ENCODE measurements at places on chromosomes 3 and 15.

DNA sequence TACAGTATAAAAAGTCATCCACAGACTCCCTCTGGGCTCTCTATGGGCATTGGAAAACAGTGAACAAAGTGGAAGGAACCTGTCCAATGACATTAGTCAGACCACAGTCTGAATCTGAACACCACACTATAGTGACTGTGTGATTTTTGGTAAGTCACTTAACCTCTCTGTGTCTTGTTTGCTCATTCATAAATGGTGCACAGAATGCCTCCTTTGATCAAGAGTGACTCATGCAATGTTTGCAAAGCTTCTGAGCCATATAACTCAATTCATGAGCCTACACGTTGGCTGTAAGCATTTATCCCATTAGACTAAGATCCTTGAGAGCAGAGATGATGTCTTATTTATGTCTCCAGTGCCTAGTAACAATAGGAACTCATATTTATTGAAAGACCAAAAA lies 46.7 kb downstream of the SV2B start:
- DNase-seq: no peak

DNA sequence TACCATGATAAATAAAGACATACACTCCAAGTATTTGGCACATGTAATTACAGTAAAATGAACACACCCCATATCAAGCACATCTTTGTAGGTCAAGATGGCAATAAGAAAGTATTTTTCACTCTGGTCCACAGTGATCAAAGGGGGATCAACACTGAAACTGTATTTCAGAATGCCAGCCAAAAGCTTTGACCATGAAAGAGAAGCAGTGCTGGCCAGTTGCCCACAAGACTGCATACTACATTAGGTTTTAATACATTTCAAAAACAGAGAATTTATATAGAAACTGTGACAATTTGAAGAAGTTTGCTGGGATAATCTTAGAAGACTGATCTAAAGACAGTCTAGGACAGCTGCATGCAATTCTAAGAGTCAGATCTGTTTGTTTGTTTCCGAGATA lies 1035.3 kb downstream of the FHIT start:
- no peak for DNase-seq

DNA sequence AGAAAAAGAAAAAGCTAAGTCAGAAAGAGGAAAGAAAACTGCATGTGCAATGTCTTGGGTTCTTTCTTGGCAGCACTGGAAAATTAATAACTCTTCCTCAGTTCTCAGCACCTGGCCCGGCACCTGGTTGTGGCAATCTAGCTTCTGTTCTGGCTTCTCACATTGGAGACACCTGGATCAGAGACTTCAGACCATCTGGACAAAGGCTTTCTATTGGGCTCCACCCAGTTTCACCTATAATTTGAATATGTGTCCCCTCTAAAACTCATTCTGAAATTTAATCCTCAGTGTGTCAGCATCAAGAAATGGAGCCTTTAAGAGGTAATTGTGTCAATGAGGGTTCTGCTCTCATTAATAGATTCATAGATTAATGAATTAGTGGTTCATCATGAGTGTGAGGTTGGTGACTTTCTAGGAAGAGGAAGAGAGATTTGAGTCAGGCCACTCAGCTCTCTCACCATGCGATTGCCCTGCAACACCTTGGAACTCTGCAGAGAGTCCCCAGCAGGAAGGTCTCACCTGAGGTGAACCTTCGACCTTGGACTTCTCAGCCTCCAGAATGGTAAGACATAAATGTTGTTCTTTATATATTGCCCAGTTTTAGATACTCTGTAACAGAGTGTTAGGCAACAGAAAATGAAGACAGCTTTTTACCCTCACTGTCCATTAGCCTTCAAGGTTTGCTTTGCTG lies 679.9 kb downstream of the NTRK3 start:
- DNase-seq: no peak

DNA sequence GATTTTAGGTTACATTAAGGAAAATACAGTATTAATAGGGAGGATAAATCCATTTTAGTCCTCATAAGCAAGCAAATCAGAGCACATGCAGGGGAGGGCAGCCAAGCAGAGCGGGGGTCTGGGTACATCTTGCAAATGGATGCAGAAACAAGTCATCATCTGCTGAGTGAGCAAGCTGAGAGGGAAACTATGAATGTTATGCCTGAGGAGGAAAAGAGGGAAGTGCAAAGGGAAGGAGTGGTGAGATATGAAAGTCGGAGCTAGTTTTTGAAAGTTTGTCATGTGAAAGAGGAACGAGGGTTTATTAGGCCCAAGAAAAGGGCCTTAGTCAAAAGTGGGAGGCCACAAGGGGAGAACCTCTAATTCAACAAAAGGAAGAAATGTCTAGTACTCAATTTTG lies 15.4 kb downstream of the PTX3 start:
- DNase-seq: no peak

DNA sequence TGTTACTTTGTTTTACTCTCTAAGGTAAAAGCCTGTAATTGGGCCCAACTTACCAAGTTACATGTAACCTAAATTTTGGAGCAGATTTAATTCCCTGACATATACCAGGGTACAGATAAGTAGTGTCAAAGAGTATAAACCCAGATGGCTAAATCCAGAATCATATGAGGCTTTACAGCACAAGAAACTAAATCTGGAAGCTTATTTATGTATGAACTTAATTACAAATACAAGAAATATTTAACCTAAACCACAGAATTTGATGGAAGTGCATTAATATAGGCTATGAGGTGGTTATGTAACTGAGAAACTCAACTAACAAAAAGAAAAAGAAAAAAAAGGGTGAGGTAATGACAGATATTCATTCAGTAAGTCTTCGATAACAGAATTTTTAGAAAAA lies 930.2 kb upstream of the ALCAM start:
- no peak for DNase-seq

- DNase-seq: no peak
Measured at GRCh38 chr3:170425491-170426239, 7.0 kb downstream of the CLDN11 start.

DNA sequence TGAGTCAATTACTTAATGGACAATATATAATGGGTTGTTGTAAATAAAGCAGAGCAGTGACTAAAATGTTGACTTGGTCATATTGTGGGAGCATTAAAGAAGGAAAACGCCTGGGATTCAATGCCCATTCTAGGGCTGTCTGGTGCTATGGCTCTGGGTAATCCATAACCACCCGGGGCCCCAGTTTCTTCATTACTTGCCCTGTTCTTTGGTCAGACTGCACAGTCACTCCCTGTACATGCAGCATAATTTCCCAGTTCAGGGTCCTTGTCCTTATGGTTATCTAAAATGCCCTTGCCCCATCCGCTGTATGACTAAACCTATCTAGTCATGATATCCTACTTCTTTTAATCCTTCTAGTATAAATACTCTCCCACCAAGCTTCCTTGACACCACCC lies 27.5 kb upstream of the DENND4A start:
- no peak for DNase-seq

DNA sequence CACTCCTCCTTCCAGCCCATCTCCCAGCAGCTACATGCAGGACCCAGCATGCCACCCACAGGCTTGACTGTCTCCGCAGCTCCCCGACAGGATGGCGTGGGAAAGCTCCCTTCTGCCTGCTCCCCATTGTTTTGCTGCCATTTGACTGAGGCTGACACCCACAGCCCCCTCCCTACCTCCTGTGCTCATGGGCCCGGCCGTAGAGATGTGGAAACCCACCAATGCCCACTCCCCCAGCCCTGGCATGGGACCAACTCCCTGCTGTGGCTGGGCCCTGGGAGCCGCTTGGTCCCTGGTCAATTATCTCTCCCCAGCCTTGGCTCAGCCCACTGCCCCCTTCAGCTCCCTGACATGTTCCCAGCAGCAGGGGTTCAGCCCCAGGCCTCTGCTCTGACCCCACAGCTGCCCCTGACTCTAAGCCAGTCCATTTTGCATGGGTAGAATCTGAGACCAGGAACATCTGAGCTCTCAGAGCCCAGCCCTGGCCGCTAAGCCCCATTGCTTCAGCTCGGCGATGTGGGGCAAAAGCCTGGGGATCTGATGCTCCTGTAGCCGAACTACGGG lies 8.2 kb downstream of the C3orf22 start:
- DNase-seq: no peak

DNA sequence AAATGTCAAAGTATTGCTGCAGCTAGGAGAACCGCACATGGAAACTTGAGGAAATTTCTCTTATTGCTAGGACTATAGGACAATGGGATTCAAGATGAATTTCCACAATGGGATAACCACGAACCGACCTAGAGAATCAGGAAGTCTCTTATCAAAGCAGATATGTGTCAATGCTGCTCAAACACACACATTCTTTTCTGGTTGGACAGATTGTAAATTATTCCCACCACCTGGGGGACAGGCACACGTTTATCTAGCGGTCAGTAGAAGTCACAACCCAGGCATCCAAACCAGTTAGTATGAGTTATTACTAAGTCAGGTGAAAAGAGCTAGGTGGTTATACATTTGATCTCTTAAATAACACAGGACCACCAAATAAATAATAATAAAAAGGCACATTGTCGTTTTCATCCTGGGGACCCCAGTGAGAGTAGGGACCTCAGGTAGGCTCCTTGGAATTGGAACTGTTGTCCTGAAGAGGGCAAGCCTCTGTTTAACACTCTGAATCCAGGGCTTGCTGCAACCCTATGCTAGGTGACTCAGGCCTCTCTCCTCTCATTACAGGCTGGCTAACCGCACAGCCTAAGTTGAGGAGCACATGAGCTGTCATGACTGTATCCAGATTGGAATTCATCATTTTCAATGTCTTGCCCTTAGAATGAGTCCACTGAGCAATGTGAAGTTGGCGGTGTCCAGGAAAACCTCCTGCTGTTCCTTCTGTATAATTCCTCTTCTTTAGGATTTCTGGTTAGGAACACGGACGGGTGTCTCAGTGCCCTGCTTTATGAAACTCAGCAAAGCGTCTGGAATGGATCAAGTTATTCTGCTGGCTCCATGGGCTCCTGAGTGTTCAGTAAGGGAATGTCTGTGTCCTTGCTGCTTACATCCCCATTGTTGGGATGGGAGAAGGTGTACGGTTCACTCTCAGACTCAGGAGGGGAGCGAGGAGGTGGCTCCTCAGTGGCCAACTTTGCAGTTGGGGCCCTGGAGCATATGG lies 59.0 kb downstream of the CLEC3B start:
- DNase-seq: no peak

- DNase-seq: no peak
Measured at GRCh38 chr3:169624533-169624972, 39.0 kb downstream of the MECOM start.

DNA sequence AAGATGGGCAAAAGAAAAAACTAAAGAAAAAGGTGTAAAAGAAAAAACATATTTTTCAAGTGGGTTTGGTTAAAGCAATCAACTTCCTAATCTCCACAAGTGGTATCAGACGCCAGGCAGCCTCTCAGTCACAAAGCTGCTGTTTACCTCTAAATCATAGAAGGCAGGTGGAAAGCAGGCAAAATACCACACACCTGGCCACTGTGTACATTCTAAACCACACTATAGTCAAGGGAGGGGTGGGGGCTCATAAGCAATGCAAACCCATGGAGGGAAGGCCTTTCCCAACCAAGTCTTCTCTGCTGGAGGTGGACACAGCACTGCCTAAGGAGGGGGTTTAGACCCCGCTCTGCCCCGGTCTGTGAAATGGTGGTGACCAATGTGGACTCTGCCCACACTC lies 50.4 kb downstream of the MCF2L2 start:
- DNase-seq: no peak

DNA sequence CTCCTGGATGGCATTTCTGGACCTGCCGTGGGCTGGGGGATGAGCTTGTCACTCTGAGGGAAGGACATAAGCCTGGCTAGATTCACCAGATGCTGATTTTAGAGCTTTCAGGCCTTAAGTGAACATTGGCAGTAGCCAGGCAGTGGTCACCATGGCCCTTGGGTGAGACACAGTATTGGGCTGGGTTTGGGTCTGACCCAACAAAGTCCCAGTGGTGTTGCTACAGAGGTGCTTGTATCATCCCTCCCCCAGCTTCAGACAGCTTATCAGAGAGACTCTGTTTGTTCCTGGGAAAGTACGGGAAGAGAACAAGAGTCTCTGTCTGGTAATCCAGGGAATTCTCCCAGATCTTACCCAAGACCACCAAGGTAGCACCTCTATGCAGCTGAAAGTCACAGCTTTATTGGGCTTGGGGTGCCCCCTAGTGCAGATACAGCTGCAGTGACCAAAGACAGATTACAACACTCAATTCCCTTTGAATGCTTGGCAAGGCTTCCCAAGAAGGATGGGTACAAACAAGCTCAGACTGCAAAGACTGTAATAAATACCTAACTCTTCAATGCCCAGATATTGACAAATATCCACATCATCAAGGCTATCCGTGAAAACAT lies 9.8 kb upstream of the RUVBL1 start:
- no peak for DNase-seq

- DNase-seq: no peak
Measured at GRCh38 chr3:38969317-38970235, 82.2 kb downstream of the SCN11A start.

All from stimulated activated CD8-positive, alpha-beta memory T cell treated with anti-CD3 and anti-CD28 coated beads, Interleukin-4, amount 100 ng/mL, for 1 hour (primary cell).